ENCODE measurements at places on chromosomes 3 and 15.

DNA sequence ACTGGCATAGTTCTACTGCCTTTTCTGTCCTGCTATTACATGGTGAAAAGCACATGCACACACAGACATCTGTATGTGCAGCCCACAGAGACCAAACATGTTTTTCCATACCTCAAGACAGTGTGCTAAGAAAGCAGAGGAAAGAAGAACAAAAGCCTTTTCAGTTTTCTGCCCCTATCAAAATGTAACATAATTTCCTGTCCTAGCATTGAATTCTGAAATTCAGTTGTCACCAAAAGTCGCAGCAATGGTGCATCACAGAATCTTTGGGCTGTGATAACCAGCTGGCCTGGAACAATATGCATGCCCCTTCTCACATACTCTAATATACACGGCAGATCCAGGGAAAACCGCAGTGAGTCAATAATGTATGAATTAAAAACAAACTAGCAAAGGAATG is 153.8 kb upstream of the RAP2B start:
- DNase-seq: no peak

DNA sequence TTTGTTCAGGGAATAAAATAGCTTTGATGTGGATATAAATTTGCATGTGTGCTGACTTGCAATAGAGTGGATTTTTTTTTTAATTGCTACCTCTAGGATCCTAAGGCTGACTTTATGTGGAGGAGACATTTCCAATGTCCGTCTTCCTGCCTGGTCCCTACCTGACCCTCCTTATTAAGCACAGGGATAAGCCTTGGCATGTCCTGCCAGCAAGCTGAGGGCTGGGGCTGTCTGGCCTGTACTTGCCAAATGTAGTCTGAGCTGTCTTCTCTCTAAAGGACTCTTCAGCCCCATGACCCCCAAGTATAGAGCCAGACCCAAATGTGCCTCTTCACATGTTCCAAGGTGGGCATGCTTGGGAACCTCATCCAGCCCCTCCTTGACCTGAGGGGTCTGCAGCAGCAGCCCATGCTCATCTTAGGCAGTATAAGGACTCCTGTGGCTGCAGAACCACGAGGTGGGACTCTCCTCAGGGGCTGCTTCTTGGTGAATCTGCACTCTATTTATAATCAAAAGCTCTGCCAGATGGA is 88.8 kb downstream of the CACNA1D start:
- no peak for DNase-seq

DNA sequence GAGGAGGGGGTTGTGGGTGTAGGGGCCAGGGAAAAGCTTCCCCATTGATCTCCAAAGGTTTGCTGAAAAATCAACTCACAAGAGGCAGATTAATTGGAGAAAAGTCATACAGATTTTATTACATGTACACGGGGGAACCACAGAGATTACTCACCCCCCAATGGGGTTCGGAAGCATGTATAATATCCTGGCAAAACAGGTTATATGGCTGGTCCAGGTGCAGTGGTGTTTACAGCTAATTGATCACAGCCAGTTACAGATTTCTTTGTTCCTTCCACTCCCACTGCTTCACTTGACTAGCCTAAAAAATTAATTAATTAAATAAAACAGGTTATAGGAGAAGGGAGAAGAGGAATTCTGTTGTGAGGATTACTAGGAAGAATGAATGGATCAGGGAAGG is 22.4 kb downstream of the PRKCI start:
- no peak for DNase-seq

GRCh38 chr15:70401709-70402108 is 304.0 kb upstream of the TLE3 start:
- no peak for DNase-seq
